ENCODE measurements at places on chromosomes 7 and 10.

- no peak for DNase-seq
Measured at GRCh38 chr7:76343294-76343930, 15.4 kb downstream of the YWHAG start.

DNA sequence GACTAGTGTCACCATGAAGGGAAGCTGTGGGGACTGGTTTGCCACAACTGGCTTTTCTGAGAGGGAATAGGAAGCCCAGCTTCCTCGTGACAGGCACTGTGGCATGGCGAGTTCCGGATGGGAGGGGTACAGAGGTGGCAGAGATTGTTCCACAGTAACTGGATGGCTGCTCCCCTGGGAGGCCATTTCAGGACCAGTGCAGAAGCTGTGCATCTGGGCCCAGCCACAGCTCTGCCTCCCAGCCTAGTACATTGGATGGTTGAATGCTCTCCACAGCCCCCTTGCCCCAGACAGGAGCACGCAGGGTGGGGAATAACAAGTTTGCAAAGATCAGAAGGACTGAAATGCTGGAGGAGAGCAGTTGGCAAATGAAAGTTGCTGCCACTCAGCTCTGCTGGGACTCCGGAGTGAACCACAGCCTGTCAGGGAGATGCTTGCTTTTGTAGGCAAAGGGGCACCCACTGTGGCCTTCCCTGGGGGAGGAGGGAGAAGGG is 51.8 kb downstream of the GSDME start:
- no peak for DNase-seq

DNA sequence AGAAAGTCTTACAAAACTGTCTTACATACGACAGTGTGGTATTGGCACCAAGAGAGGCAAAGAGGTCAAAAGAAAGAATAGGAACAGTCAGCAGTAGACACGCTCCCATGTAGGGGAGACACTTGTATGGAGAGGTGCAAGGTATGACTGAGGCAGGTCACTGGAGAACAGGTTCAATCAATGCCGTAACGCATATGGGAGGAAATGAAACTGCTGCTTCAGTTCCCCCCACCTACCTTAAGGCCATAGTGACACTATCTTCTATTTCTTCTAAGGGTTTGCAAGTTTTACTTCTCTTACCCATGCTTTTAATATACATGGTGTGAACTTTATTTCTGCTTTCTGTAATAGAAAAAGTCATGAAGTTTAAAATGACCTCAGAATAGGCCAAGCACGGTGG is 5.5 kb upstream of the PITRM1 start:
- DNase-seq = no peak

DNA sequence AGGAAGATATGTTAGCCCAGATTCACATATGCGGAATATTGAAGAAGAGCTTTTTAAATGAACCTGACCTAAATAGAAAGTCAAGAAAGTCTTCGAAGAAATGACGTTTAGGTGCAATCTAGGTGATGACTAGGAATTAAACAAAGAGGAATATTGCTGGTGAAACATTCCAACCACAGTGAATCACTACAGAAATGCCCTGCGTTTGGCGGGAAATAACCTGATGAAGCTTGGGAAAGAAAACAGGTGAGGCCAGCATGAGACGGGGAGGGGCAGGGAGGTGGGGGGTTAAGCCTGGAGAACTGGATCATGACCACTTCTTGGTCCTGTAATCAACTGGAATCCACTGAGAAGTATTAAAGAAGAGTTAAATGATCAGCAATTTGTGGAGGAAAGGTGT is 299.4 kb upstream of the VSTM2A start:
- no peak for DNase-seq

DNA sequence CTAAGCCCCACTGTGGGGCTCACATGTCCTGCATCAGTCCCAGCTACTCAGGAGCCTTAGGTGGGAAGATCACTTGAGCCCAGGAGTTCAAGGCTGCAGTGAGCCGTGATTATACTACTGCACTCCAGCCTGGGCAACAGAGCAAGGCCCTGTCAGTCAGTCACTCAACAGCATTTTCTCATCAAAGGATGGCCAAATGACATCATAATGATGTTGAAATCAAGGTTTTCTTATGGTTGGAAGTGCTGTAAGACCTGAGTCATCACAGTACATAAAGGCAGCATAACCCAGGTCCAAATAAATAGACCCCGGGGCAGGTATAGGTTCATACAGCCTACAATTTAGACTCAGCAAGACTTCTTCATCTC is 341.1 kb downstream of the PARD3 start:
- no peak for DNase-seq

DNA sequence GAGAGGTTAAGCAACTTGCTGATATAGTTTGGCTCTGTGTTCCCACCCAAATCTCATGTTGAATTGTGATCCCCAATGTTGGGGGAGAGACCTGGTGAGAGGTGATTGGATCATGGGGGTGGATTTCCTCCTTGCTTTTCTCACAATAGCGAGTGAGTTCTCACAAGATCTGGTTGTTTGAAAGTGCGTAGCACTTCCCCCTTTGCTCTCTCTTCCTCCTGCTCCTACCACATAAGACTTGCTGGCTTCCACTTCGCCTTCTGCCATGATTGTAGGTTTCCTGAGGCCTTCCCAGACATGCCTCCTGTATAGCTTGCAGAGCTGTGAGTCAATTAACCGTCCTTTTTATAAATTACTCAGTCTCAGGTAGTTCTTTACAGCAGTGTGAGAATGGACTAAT is 13.5 kb upstream of the ZNRF2 start:
- no peak for DNase-seq

DNA sequence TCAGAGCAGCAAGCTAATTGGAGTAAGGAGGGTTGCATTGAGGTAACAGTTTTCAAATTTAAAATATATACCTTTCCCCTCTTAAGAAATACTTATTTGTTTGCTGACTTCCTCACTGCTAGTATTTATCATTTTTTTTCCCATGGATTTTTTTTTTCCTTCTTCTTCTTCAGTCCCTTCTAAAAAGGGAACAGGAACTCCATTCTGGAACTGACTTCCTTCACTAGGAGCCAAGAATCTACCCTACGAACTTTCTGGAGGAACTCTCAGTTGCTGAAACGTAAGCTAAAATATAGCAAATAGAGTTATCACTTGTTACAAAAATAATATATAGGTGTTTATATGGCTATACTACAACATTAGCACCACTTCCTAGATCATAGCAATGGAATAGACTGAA is 95.4 kb downstream of the HGF start:
- DNase-seq = no peak

DNA sequence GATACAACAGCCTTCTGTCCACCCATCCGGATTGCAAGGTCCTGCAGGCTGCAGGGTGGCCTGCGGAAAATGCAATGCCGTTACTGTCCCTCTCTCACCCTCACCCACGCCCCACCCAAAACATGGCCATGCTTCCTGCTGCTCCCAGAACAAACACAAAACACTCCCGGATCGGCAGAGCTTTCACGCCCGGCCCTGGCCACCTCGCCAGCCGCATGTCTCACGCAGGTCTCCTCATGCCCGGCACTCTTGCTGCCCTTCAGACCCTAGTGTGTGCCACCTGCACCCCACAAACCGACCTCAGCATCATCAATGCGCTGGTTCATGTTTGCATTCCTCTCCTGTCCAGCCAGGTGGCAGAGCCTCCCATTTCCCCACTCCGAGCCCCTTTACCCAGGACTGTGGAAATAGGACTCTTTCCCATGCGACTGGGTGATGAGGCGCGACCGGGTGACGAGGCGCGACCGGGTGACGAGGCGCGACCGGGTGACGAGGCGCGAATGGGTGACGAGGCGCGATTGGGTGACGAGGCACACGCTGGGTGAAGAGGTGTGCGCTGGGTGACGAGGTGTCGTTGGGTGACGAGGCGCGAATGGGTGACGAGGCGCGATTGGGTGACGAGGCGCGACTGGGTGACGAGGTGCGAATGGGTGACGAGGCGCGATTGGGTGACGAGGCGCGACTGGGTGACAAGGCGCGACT is 8.9 kb upstream of the NOM1 start:
- no peak for DNase-seq

- no peak for DNase-seq
Measured at GRCh38 chr7:145784809-145785780, 331.5 kb upstream of the CNTNAP2 start.

GRCh38 chr10:43093423-43094076 is 16.7 kb downstream of the RET start:
- no peak for DNase-seq

DNA sequence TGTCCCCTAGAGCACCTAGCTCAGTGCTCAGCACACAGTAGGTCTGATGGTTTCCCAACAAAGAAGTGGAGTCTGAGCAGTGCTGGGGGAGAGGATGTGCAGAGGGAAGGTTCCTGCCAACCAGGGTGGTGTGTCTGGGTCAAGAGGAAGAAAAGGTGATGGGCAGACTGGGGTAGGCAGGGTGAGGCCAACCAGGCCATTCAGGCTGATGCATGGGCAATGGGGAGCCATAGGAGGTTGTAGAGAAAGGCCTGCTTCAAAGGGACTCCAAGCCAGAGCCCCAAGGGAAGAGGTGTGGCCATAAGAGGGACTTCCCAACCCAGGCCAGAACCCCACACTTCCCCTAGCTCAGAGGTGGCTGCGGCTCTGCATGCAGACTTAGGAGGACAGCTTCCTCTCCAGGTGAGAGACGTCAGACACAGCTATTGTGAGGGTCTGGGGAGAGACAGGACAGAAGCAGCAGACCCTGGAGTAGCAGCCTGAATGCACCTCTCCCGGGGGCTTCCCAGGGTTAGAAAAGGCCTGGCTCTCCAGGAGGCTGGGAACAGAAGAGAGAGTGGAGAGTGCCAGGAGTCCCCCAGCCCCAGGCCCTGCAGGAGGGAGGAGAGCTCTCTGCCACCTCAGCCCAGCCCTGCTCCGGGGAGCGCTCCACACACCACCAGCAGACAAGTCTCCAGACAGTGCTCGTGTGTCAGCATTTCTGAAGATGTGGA is 87.4 kb upstream of the ZMIZ1 start:
- DNase-seq = no peak

DNA sequence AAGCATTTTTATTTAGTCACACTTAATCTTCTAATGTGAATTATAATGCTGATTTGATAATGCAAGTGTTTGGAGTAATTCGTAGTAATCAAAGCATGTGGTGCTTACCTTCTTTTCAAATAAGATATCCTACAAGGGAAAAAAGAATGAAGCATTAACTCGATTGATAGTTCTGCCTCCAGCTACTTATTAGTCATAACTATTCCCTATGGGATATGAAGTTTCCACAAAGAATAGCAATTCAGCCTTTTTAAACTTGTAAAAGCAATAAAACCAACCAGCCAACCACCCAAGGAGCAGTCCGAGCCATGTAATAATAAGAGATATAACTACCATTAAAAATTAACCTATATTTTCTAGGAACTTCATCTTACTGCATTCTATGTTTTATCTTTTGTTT is 11.6 kb downstream of the COL28A1 start:
- DNase-seq = no peak

DNA sequence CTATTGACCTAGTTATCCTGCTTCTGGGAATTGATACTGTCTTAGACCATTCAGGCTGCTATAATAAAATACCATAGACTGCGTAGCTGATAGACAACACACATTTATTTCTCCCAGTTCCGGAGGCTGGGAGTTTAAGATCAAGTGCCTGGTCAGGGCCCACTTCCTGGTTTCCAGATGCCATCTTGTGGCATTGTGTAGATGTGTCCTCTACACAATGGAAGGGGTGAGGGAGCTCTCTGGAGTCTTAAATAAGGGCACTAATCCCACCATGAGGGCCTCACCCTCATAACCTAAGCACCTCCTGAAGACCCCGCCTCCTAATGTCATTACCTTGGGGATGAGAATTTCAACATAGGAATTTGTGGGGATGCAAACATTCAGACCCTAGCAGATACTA is 62.4 kb downstream of the SLC35B4 start:
- DNase-seq = no peak

- DNase-seq = no peak
Measured at GRCh38 chr10:79409726-79410085, 35.7 kb downstream of the ZCCHC24 start.

GRCh38 chr7:17745610-17746009 is 194.7 kb downstream of the SNX13 start:
- DNase-seq = no peak

DNA sequence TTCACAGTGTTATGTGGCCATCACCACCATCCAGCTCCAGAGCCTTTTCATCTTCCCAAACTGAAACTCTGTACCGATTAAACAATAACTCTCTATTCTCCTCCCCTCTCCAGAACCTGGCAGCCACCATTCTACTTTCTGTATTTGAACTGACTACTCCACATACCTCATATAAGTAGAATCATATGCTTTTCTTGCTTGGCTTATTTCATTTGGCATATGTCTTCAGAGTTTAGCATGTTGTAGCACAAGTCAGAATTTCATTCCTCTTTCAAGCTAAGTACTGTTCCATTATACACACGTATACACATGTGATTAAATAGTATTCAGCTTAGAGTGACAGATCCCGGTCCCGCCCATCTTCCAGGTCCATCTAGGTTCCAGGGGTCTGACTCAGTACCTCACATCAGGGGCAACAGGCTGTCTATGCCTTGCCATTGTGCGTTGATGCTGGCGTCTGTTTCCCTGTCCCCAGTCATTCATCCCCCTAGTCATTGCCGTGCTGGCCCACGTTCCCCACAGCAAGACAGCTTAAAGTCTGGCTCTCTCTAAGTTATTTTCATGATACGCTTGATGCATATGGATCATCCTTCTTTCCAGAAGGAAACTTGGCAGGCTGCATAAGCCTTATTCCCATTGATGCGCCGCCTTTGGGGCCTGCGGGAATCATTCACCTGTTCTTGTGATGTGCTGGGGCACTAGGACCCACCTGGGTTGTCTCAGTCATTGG is 108.3 kb downstream of the CHN2 start:
- DNase-seq = no peak

DNA sequence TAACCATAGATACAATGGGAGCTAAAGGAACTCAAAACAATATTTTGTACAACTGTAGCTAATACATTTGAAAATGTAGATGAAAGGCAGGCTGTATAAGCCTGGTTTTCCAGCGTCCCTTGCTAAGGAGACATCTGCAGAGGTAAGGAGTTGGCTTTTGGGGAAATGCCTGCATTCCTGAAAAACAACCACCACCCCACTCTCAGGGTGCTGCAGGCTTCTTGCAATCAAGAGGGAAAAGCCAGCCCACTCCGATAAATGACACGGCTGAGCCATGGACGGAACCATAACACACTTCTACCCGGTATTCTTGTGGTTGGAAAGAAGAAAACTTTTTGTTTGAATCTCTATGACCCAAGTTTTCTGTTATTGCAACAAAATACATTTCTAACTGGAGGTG is 200.3 kb downstream of the TEX36 start:
- DNase-seq = no peak

- no peak for DNase-seq
Measured at GRCh38 chr10:299969-300368, 164.7 kb downstream of the ZMYND11 start.

GRCh38 chr7:46256870-46257661 is 336.0 kb upstream of the IGFBP3 start:
- no peak for DNase-seq

DNA sequence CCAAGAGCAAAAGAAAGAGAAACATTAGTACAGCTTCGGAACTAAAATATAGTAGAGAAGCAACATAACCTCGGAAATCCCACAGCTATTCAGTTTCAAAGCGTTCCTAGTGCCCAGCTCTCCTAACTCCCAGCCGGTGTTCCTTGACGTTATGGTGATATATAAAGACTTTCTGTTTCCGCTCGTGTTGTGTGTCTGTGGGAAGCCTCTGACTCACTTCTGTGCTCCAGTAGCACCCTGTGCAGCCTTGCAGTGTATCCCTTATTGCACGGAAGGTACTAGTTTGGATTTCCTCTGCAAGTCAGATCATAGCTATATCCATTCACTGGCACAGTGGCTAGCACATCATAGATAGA is 535 bp downstream of the ASAH2B start:
- DNase-seq = no peak

GRCh38 chr7:90626013-90626412 is 29.9 kb downstream of the CDK14 start:
- no peak for DNase-seq
